Left lung (tissue), 14 donors: ENCODE measurements at places on chromosomes 5 and 9. TPM values are rescaled to one million over a fixed set of nuclear protein-coding genes. Genes with fewer than 3 reads are reported as not detected.

TMEM252 gene
- polyA plus RNA-seq: 2.7 TPM

GRCh38 chr9:116987721-116988485 lies 300.8 kb downstream of the TRIM32 start:
- no peak for DNase-seq

DNA sequence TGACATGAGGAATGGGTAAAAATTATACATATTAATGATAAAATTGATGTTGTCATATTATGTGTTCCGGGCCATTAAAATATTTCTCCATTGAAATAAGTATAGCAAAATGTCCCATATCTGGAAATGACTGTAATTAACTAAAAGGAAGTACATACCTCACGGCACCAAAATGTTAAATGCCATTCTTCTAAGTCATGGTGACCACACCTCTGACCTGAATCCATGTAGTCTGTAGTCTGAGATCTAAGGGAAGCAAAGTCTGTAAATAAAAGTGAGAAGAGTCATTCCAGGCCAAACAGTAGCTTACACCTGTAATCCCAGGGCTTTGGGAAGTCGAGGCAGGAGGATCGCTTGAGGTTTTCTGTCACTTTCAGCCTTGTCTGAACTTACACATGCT lies 8.7 kb upstream of the GDA start:
- DNase-seq: no peak

CCL19 gene
- polyA plus RNA-seq: 0.34 TPM

GRCh38 chr9:135255841-135256580 lies 168.5 kb downstream of the OLFM1 start:
- DNase-seq: peak; percentile 62

LMX1B gene
- 0.21 TPM for polyA plus RNA-seq

DNA sequence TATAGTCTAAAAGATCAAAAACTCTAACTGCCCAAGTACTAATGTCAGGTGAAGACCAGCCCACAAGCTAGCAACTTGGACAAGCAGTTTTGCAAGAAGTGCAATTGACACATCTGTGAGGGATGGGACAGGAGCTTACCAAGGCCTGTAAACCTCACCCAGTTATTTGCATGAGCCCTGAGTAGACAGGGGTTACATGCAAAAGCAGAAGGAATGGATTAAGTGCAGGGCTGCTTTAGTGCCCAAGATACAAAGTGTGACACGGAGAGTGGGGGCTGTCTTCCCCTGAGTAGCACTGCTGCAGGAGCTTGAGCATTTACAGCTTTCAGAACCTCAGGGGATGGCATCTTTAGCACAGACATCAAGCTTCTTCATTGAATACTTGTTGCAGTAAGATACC lies 286.7 kb downstream of the ELAVL2 start:
- DNase-seq: no peak
